ENCODE measurements at places on chromosomes 13 and 19.
A peak's percentile ranks its signal among the peaks of the same experiment; 100 is the strongest.

DNA sequence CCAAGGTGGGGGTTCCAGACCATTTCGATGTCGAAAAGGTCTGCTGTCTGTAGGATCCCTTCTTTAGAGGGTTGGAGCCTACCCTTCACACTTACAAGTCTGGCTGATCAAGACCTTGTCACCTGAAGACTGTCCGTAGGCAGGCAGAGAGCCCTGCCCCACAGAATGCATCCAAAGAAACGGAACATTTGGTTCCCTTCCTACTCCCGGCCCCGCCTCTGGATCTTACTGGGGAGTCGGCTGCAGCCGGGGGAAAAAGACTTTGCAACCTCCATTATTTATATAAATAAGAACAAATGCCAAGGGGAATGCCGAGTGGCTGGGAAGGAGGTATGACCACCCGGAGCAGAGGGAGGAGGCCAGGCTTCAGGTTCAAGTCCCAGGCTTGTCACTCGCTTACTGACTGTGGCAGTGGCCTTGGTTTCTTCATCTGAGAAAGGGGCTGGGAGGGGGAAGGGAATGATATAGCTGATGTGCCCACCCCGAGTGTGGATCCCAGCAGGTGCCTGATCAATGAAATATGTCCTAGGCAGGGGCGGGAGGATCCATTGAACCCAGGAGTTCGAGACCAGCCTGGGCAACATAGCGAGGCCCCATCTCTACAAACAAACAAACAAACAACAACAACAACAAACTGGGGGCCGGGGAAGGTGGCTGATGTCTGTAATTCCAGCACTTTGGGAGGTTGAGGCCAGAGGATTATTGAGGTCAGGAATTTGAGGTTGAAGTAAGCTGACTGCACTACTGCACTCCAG lies 48.7 kb downstream of the RFX2 start:
- DNase-seq: no peak

DNA sequence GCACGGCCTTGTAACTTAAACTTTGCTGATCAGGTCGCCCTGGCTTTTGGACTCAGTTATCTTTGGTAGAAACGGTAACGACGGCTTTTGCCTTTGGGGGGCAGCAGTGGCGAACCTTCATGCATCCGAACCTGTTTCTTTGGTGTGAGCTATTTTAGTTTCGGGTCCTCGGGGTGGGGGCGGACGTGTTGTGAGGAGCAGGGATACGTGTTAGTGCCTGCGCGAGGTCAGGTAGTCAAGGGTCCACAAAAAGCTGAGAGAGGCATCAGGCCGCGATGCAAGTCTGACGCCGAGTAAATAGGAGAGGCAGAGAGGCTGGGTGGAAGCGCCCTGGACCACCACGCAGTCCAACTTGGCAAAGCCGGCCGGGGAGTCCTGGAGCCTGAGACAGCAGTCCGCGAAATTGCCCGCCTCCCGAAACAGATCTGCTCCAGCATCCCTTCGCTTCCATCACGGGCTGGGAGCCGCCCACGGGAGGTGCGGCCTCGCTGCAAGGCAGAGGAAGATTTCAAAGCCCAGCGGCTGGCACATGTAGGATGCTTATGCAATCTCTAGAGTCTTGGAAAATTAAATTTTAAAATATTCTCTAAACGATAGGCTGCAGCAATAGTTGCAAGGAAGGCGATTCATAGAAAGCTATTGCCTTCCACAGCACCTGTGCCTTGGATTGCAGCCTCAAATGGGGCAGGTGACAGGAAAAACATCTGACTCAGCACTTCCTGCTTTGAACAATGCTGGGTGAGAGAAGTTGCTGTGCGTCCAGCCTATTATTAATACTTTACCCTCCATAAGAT lies 4.6 kb upstream of the TPP2 start:
- DNase-seq: no peak

GRCh38 chr13:94390881-94391280 lies 88.6 kb downstream of the DCT start:
- no peak for DNase-seq

GRCh38 chr13:28716511-28716910 lies 2.3 kb downstream of the SLC46A3 start:
- peak; percentile 58 for DNase-seq

DNA sequence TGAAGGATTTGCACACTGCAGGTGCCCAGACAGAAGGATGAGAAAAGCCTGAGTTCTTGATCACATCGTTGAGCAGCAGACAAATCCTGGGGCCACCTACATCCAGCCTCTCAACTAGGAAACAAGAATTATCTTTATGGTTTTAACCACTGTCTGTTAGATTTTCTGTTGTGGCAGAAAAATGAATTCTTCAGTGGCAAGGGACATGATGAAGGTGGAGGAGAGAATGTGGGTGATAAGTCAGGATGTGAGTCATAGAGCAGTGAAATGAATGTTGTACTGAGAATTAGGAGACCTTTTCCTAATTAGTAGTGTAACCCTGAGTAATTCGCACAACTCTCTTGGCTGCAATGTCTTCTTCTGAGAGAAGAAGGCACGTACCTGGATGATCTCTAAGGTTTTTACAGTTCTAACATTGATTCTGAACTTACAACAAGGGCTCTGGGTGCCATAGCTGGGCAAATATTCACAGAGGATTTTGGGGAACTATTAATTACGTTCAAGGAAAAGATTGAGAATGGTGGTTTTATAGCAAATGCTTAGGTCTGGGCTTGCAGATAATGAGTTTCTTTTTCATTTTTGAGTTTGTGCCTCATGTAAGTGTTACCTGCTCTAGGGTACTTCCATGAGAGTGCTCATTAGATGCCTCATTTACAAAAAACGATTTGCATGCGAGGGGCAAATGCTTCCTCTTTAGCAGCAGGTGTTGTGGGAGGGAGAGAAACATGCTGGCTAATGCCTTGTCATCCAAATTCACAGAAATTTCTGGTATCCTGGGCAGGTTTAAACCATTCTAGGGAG lies 111.0 kb upstream of the KL start:
- peak; percentile 15 for DNase-seq

Measured in SW 1271 (cell line).